ENCODE measurements at places on chromosomes 13 and 19.

DNA sequence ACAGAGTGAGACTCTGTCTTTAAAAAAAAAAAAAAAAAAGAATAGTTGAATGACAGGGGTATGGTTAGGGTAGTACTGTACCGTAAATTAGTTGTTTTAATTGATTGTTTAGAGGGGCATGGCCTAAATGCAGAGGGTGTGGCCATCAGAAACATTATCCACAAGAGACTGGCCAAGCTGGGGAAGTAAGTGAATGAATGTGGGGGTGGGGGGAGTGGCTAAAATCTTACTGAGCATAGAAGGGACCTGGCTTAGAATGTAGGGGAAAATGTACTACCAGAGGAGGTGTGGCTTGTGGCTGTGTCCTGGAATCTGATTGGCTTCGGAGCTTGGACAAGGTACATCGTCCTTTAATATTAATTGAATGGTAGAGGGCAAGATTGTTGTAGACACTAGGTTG, 3.8 kb downstream of the BCL2L12 start:
- DNase-seq, result no peak

DNA sequence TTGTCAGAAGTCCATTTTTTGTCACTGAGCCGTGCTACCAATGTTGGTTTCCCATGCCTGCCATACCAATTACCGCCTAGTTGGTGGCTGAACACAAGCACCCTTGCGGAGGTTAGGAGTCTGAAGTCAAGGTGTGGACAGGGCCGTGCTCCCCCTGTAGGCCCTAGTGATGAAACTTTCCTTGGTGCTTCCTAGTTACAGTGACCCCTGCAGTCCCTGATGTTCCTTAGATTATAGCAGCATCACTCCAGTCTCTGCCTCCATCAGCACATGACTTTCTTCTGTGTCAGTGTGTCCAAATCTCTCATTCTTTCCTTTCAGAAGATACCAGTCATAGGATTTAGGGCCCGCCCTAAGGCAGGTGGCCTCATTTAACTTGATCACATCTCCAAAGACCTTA, 99.0 kb downstream of the MYO16 start:
- peak; percentile 14 for DNase-seq

- DNase-seq, result no peak
Observed at GRCh38 chr13:46051968-46052318, 603 bp downstream of the ZC3H13 start.

- no peak for DNase-seq
Observed at GRCh38 chr13:98535501-98536354, 41.2 kb downstream of the STK24 start.

DNA sequence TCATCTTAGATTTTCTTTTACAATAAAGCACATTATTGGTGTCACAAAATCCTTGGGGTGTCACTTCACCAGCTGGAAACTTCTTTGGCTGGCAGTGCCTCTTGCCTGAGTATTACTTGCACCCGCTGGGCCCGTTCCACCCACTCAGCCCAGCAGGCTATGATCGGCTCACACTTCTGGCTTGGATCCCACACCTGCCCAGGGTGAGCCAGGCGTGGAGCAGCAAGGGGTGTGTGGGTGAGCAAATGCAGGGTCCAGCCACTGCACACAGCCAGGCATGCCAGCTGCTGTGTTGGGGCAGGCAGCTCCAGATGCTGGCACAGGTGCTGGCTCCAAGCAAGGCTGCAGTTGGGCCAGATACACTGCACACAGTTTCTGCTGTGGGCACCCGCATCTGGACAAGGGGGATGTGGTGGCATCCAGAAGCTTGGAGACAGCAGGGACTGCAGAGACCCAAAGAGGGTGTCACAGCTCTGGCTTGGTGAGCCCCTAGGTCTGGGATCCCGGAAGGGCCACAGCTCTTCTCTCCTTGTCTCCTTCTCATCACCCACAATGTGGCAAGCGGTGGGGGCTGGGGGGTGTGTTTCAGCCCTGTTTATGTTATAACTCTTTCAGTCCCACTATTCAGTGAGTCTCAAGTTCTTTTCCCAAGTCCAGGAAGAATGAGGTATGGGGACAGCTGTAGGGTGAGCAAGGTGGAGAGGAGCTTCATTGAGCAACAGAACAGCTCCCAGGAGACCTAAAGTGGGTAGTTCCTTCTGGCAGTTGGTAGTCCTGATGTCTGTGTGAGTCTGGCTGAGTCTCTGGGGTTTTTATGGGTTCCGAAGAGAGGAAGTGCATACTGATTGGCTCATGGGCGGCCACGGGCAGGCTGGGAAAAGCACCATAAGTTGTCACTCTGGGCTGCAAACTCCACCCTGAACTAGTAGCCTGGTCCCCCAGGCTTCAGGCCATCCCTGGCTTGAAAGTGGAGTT, 25.3 kb upstream of the TBC1D4 start:
- no peak for DNase-seq

DNA sequence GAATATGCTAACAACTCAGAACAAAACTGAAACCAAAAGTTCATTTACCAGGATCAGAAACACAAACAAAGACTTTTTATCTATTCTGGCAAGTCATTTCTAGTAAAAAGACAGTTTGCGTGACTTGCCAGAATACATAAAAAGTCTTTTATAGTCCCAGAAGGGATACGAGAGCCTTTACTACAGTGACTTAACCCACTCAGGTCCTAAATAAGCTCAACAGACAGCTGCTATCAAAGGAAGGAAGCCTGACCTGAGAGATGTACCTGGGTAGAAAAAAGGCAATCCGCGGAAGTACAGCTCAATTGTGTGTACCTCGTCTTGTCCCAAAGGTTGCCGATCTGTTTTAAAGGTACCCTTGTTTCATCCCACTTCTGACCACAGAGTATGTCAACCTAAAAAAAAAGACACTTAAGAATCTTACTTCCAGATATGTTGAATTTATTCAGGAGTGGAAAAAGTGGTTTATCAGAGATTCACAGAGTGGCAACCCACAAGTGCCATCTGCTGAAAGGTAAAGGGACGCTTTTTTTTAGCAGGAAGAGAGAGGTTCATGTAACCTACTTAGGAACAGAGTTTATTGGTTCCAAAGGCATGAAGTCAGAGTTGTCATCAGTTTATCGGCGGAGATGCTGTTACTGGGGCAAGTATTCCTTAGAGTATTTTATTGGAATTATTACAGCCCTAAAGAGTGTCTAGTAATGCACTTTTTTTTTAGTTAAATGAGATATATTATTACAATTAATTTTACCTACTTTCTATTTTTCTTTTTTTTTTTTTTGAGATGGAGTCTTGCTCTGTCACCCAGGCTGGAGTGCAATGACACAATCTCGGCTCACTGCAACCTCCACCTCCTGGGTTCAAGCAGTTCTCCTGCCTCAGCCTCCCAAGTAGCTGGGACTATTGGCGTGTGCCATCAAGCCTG, 69.7 kb upstream of the C1QTNF9B start:
- no peak for DNase-seq

DNA sequence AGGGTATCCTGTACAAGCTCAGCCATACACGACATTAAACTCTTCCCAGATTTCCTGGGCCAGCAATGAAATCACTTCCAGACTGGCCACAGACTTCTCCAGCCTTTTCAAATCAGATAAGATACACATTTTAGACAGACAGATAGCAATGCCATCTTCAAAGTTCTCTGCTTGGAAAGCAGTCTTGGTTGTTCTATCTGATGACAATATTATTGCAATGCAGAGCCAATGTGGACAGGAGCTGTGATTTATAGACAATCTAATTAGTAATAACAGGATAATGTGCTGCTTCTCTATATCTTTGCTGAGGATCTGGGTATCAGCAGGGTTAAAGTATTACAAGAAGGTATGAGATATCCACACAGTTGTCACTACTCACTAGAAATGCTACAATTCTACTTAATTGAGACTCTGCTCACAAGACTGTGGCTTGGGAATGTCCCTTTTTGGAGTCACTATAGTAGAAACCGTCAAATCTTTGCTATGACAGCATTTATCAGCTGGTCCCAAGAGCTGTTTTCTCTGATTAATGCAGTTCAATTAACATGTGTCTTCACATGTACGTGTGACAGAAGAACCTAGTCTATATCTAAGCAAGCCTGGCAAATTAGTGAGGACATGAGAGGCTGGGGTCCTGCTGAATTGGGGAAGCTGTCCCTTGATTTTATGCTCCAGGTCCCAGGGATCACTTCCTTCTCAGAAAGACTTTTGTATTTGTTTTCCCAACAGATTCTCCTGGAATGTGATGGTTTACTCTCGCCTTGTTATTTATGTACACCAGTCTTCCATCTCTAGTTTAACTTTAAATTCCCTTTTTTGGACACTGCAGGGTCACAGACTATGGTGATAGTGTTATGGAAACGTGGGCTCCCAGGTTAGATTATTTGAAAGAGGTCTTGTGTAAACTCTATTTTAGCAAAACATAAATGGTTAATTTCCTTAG, 68.8 kb downstream of the COL4A1 start:
- no peak for DNase-seq

- no peak for DNase-seq
Observed at GRCh38 chr19:19026299-19026971, 6.9 kb downstream of the SUGP2 start.

GRCh38 chr13:95098916-95099315, 202.3 kb downstream of the ABCC4 start:
- no peak for DNase-seq

DNA sequence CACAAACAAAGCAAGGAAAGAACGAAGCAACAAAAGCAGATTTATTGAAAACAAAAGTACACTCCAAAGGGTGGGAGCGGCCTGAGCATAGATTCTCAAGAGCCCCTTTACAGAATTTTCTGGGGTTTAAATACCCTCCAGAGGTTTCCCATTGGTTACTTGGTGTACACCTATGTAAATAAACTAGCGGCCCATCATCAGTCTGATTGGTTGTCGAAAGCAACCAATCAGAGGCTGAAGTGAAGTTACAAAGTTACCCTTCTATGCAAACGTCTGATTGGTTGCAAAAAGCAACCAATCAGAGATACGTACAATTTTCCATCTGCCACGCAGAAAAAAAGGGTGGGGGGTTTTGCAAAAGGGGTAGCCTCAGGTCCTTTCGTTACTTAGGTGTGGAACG, 96.3 kb upstream of the UBAC2 start:
- DNase-seq, result no peak

DNA sequence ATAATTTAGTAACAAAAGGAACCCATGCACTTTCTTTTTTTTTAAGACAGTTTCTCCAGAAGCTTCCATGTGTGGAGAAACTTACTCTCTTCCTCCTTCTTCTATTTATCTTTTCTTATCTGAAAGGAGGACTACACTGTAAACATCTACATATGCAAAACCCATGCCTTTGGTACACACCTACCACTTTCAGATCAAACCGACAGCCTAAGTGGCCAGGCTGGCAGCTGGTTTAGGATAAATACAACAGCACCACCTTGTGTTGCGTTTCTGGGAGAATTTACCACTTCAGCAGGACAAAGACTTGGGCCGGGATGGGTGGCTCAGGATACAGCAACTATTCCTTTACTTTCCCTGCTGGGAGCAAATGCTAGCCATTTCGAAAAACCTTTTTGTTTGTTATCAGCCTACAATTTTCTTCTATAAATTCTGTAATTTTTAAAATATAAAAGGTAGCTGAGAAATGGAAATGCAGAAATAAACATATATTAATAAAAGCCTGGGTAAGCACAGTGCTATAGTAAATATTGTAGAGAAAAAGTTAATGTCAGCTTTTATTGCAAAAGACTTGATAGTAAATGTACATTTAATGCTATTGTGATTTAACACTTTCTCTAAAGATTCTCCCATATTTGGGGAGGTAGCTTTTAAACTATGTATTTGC, 94.0 kb upstream of the RFC3 start:
- DNase-seq, result peak; percentile 78

DNA sequence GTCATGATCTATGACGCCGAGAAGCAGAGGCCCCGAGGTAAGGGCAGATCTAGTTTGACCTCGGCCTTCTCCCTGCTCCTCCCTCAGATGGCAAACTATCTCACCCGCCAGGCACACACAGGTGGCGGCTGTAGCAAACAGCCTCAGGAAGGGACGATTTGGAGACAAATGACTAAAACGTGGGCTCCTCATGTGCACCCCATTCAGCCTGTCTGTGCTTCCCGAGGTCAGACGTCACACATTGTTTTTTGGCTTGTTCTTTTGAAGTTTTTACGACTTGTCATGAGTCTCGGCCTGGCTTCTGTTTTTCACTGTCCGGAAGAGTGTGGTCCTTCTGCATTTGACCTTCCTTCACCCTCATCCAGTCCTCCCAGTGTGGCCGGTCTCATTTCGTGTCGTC, 15.0 kb downstream of the DAZAP1 start:
- no peak for DNase-seq

- DNase-seq, result peak; percentile 39
Observed at GRCh38 chr19:40565910-40566495, 10.7 kb upstream of the SHKBP1 start.

GRCh38 chr13:20772401-20773131, 1.2 kb downstream of the EEF1AKMT1 start:
- DNase-seq, result no peak

- DNase-seq, result peak; percentile 19
Observed at GRCh38 chr13:28493740-28494503, 1.0 kb downstream of the FLT1 start.

- DNase-seq, result no peak
Observed at GRCh38 chr19:41543582-41543981, 32.4 kb upstream of the CEACAM21 start.

DNA sequence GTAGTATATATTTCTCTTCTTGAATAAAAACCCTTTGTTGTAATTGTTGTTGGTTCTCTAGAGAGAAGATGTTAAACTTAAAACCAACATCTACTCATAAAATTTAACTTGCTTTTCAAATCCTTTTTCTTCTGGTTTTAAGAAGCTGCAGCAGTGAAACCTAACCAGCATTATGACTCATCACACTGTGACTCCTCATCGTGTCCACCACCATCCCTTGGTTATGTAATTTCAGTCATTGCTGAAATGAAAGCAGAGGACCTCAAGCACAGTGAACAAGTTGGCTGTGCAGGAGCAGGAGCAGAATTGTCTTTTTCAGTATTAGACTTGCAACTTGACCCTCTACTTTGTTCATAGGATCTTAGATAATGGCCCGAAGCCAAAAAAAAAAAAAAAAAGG, 64.9 kb upstream of the HTR2A start:
- DNase-seq, result no peak

DNA sequence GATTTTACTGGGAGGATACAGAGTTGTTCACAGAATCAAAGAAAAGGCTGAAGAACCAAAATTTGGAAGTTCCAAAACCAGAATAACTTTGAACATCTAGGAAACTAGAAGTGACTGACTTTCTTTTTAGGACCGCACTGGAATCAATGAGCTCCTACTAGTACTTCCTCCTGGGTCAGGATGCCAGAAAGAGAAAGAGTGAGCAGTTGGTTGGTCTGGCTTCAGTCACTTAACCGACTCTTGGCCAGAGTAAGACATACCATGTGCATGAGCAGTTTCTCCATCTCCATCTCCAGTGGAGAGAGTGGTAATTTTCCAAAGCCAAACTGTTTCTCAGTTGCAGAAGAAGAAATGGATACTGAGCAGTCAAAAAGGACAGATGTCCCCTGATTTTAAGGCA, 27.1 kb upstream of the MTUS2 start:
- no peak for DNase-seq

- DNase-seq, result no peak
Observed at GRCh38 chr13:34085204-34085603, 267.3 kb downstream of the RFC3 start.
